IPS-NIHi11 (cell line): ENCODE measurements at places on chromosomes 3 and 15.

GRCh38 chr3:150414258-150414657 lies 6.2 kb downstream of the TSC22D2 start:
- DNase-seq = no peak

DNA sequence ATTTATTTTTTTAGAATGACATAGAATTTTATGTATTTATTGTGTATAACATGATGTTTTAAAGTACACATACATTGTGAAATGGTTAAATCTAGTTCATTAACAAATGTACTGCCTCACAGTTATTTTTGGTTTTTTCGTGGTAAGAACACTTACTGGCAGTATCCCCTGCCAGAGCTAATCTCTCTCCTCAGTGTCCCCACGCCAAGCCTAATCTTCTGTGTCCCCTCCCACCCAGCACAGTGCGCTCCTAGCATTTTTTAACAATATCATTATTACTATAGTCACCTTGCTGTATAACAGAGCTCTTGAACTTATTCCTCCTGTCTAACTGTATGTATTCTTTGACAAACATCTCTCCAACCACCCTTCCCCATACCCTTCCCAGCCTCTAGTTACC lies 333.2 kb downstream of the GABRB3 start:
- DNase-seq = no peak

DNA sequence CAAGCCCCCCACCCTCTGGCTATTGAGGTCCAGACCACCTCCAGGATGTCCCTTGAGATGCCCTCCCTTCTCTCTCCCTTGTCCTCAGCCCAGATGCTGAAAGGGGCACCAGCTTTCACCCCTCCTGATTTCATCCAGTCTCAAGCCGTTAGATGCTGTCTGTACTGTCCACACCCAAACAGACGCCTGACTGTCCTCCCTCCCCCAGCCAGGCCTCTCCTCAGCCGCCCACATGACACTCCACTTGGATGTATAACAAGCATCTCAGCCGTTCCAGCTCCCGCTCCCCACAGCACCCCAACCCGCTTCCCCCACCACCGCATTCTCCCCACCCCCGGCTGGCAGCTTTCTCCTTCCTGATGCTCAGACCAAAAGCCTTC lies 25.0 kb upstream of the CYP11A1 start:
- DNase-seq = no peak

DNA sequence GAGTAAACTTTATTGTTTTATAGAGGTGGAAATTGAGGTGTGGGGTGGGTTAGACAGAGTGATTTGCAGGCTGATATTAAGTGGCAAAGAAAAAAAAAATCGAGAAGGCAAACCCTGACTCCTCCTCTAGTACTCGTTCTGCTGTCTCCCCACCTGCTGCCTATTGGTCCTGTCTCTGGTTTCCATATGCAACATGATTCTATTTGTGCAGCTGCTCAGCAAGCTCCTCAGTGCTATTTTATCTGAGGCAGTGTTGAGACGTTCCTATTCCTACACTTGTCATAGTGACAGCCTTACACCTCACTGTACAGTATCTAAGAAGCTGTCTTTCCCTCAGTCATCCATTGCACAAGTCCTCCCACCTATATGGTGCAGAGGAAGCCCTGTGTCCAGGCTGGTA lies 45.1 kb downstream of the RSL24D1 start:
- DNase-seq = no peak

GRCh38 chr3:102189541-102189940 lies 245.3 kb upstream of the ZPLD1 start:
- no peak for DNase-seq

DNA sequence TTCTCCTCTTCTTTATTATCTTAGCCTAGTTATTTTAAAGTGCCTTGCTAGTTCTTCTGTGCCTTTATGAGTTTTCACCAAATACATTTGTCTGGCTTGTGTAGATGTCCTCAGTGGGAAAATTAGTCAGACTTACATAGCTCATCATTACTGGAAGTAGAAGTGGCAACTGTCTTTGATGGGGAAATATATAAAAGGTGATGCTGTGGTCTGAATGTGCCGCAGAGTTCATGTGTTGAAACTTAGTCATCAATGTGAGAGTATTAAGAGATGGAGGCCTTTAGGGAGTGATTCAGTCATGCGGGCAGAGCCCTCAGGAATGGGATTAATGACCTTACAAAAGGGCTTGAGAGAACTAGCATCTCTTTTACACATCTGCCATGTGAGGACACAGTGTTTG lies 6.4 kb upstream of the ERICH6 start:
- DNase-seq = no peak

DNA sequence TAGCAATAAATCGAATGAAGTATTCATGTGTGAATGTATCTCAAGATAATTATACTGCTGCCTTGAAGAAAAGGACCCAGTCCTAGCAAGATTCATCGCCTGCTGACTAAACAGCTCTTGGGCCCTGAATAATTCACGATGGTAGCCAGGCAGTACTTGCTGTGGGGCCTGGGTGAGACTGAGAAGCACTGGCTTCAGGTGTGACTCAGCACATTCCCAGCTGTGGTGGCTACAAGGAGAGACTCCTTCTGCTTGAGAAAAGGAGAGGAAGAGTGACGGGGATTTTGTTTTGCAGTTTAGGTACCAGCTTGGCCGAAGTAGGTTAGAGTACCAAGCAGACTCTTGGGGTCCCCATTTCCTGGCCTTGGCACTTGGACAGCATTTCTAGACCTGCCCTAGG lies 47.6 kb upstream of the CD200R1L start:
- DNase-seq = no peak

- no peak for DNase-seq
Observed at GRCh38 chr3:963255-963654, 129.6 kb upstream of the CNTN6 start.

- DNase-seq = no peak
Observed at GRCh38 chr3:145820170-145820569, 340.8 kb downstream of the PLOD2 start.
